SIG-M5 (cell line): ENCODE measurements at places on chromosomes 6 and 20.

DNA sequence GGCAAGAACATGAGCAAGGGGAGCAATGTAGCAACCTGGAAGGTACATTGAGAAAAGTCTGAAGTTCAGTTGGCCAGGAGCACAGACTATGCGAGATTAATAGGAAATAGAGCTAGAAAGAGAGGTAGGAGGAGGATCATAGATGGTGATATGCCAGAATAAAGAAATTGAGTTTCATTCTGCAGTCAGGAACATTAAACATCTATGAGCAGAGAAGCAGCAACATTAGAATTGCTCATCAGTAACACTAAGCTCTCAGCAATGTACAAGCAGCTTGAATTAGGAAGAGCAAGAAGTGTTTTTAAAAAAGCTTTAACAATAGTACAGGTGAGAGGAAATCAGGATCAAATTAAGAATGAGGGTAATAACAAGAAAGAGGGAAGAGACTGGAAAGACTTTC is 467.9 kb downstream of the PHF3 start:
- DNase-seq: no peak

DNA sequence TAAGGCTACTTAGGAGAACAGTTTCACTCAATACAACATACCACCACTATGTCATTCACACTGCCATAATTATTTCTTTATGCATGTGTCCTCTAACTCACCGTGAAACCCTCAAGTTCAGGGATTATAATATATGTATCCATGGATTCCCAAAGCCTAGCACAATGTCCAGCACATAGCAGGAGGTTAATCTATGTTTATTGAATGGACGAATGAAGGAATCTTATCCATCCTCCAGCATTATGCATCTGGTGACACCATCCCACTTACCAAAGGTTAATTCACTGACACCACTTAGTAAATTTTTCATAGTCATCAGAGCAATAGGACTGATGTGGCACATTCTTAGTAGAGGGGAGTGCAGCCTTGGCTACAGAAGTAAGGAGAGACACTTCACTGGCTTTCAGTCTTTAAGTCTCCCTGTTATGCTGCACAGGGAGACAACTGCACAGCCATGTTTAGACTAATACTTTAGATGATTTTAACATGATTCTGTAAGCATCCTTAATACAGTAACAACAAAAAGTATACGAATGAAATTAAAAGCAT is 49.7 kb downstream of the EPHA7 start:
- no peak for DNase-seq

GRCh38 chr20:43787937-43788336 is 61.1 kb upstream of the GTSF1L start:
- no peak for DNase-seq

DNA sequence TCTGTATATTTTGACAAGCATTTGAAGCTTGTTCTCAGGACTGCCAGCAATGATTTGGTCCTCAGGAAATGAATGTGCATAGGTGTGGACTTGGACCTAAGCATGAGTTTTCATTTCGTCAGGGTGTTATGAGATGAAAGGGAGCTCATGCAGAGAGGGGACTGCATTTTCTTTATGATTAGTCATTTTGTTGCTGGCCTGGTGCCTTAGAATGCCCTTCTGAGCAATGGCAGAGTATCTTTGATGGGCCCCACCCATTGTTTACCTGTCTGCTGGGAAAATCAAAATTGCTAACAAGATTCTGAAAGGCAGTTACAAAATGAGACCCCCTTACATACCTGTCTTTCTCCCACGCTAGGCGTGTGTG is 51.5 kb upstream of the MTHFD1L start:
- DNase-seq: no peak

DNA sequence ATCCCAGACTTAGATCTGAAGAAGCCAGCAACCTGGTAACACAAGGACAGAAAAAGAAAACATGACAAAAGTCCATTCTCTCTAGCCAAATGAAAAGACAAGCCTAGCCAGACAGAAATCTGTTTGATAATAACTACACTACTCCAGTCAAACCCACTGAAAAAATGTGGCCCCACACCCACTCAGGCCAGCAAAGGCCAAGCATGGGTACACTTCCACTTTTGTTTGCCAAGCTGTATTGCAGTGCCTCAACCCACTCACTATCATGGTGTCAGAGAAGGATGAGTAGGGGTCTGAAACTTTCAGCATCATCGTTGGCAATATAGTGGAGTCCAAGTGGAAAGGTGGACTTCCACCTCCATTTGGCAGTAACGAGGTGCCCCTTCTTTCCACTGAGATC is 45.8 kb downstream of the EPM2A start:
- DNase-seq: no peak

DNA sequence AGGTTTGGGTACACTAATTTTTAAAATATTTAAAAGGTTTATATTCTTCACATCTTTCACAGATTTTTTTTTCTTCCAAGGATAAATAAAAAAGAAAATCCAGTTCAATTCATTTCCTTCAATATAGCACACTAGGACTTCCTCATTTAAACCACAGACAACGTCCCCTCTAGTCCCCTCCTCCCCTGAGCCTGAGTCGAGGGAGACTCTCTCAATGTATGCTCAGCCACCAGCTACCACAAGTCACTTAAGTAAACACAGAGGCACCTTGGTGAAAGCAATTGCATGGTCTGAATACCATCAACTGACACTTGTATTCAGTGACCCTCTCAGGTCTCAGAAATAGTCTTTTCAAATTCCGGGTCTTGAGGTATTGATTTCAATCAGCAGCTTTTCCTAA is 88.6 kb downstream of the SIM1 start:
- DNase-seq: no peak

- no peak for DNase-seq
These were observed 312.8 kb upstream of the SULF2 start for GRCh38 chr20:48098099-48098498.

- DNase-seq: no peak
These were observed 7.9 kb downstream of the KIAA1755 start for GRCh38 chr20:38252292-38253288.

- DNase-seq: no peak
These were observed 18.9 kb upstream of the TRAF3IP2 start for GRCh38 chr6:111624401-111625098.

DNA sequence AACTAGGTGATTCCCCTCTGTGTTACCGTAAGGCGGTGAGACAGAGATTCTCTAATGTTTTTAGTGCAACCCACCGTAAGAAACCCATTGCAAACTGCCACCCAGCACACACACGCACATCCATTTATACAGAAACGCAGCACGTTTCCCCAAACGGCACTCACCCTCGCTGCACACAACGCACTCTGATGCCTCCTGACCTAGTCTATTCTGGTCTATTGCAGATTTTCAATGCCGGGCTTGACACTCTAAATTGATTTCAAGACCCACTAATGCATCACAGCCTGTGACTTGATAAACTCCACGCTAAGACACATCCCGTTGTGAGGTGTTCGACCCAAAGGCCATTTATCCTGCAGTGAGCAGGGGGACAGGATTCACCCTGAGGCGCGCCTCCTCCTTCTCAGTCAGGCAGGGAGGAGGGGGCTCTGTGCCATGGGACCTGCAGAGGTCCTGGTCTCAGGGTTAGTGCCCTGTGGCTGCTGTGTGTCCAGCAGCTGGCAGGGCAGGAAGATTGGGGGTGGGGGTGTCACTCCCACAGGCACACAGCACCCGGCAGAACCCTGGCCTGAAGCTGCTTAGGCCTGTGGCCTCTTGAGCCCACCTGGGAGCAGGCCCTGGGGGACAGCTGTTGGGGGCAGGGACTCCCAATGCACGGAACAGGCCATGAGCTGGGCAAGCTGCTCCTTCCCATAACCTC is 335.6 kb downstream of the PREX1 start:
- DNase-seq: no peak

GRCh38 chr6:3361312-3362037 is 95.4 kb downstream of the SLC22A23 start:
- no peak for DNase-seq

DNA sequence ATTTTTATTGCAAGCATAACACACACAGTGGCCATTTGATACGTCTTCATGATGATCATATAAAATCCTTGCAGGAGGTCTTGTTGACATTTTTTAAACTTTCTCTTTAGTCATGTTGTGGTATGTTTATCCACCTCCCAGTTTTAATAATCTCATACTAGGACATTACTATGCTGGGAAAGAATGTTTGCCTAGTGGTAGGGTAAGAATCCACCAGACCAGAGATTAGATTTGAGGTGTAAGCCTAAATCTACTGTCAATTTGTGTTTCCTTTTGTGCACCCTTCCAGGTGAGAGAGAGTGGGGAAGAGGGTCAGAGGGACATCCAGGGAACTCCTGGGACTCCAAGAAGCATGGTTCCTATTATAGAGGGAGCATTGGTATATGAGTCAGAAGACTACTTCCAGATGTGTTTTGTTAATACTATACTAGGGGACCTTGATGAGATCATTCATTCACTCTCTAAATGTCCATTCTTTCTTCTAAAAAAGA is 298.3 kb upstream of the SASH1 start:
- DNase-seq: no peak

DNA sequence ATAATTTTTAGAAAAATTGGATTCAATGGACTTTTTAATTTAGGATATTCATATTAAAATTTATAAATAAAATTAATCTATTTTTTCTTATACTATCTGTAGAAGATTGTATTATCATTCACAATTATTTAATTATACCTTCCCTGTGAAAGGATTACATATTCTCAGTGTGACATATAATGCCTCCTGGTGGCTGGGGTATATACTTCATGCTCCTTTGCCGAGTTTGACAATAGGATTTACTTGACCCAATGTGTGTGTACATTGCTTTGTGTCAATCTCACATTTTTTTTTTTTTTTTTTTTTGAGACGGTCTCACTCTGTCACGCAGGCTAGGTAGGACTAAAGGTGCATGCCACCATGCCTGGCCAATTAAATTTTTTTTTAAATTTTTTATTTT is 230.0 kb upstream of the CHD6 start:
- no peak for DNase-seq

DNA sequence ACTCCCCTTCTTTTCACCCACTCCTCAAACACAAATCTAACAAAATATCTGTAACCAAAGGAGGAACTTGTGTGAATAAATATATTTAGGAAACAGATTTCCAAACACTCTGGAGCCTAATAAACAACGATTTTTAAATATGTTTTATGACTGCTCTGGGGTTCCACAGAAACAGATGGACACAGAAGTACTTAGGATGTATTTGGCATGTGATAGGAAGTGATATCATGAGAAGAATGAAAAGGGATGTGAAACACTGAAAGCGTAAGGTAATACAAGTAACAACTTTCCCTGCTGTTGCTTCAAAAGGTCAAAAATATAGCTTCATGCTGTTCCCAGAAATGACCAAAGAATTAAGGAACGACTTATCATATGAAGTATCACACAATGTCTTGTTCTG is 26.1 kb upstream of the ENPP1 start:
- DNase-seq: no peak

- DNase-seq: no peak
These were observed 179.5 kb downstream of the CDH26 start for GRCh38 chr20:60137657-60138245.

DNA sequence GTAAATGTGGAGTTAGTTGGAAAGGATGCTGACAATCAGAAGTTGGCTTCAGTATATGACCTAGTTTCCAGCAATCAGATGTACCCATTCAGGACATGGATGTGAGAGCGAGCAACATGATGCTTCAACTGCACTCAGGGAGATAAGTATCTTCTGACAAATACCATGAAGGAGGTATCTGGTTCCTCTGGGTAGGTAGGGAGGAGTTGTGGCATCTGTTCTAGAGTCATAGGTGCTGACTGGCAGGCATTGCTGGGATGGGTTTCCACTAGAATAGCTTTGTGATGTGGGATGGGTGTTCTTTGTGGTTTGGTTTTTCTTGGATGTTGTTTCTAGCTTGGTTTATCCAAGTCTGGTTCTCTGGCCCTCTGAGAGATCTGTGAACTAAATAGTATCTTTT is 3.9 kb upstream of the REV3L start:
- no peak for DNase-seq

- no peak for DNase-seq
These were observed 70.1 kb downstream of the SLC16A10 start for GRCh38 chr6:111157412-111157811.

- DNase-seq: no peak
These were observed 1950.9 kb upstream of the DEFB115 start for GRCh38 chr20:29306390-29307072.

- no peak for DNase-seq
These were observed 152.4 kb downstream of the COL9A1 start for GRCh38 chr6:70150521-70150920.

DNA sequence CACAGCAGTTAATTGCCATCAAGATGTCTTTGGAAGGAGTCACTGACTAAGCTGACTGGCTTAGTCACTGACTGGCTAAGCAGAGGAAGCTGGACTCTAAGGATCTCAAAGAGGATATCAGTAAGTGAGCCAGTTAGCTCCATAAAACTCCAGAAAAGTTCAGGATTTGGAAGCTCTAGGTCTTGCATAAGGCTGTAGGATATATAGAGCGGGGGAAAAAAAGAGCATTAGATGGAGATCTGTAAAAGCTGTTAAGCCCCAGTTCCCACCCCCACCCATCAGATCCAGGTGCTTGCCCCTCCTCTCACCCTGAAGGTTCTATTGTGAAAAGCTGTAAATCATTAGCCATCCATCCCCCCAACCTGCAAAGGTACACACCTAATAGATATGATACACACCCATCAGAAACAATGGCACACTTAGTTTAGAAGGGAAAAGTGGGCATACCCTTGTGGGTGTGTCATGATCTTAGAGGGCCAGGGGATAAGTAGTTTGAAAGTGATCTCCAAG is 32.2 kb downstream of the CARMIL1 start:
- no peak for DNase-seq

DNA sequence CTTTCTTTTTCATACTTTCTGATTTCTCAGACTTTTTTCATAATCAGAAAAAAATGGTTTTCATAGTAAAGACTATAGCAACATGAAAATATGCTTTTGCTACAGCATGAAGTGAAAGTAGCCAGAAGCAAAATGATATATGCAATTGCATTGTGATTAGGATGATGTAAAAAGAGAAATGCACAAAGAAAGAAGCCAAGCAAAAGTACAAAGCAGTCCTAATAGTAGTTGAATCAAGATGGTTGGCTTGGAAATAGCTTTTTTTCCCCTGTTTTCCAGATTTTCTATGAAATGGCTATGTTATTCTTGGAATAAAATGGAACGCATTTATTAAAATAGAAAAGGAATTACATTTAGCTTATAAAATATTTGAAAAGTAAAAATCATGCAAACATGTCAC is 77.3 kb downstream of the SEL1L2 start:
- DNase-seq: no peak

GRCh38 chr6:111256646-111257045 is 169.3 kb downstream of the SLC16A10 start:
- no peak for DNase-seq

DNA sequence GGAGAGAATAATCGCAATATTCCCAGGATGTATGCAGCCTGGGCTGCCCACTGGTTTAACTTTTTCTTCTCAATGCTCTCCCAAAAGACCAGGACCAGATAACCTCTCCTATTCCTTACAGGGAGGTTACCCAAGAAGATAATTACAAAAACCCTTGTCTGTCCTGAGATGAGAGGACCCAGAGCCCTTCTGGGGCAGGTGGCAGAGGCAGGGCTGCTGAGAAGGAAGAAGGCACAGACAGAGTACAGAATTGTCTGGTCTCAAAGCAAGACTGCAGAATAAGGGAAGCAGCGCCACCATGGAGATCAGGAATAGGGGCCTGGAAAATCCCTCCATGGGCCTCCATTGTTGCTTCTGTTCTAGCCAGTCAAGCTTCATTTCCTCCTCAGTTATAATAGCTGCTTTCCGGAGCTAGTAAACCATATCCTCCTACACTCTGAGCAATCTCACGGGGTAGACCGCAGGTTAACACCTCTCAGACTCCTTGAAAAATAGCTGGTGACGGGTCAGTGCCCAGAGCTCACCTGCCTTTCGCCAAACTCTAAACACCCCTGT is 463 bp upstream of the HLA-DMB start:
- no peak for DNase-seq

GRCh38 chr20:44696315-44696714 is 18.9 kb upstream of the CCN5 start:
- no peak for DNase-seq
